Chondrocyte (in vitro differentiated cells): ENCODE measurements at places on chromosomes 5 and 9. TPM values are rescaled to one million over a fixed set of nuclear protein-coding genes. Genes with fewer than 3 reads are reported as not detected.

DNA sequence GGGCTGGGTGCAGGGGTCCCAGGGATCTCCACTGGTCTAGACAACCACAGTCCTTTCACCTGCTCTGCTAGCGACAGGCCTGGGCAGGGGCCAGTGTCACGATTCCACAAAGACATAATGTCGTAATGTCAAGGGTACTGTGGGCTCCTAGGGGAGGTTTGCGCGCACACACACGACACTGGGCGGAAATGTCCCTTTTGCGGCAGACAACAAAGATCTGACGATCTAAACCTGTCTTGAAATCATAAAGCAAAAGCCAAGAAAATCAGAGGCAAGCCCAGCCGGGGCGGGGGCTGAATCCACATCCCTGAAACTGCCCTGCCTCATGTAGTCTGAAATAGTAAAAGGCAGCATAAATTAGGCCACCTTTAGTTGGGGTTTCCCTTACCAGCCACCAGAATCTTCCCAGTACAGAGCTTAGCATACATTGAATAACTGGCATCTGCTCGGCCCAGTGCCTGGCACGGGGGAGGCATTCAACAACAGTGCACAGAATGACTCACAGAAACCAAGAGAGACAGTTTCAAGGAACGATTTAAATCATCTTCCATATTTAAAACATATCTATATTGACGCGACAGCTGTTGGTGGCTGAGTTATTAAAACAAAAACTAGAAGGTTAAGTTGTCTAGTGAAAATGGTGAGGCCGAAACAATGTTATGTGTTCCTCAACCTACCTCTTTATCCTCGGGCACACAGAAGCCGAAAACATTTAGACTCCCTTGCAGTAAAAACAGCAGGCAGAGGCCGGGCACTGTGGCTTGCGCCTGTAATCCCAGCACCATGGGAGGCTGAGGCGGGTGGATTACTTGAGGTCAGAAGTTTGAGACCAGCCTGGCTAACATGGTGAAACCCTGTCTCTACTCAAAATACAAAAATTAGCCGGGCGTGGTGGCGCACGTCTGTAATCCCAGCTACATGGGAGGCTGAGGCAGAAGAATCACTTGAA lies 151.0 kb downstream of the MYO10 start:
- DNase-seq, result no peak
- no peak overlapping the region for H3K4me3 ChIP-seq
- H3K27ac ChIP-seq, result peak overlapping the region; percentile 60
- peaks cover 47% of the 10 kb centered on the region for H3K4me1 ChIP-seq
- peaks cover 18% of the 10 kb centered on the region for H3K36me3 ChIP-seq
- no peaks in the 10 kb centered on the region for H3K27me3 ChIP-seq

LOX gene
- total RNA-seq, result 320 to 615 TPM (median 611 TPM) in 3 replicates

- H3K4me3 ChIP-seq, result no peak overlapping the region
- H3K27ac ChIP-seq, result no peak overlapping the region
- H3K4me1 ChIP-seq, result no peaks in the 10 kb centered on the region
- H3K36me3 ChIP-seq, result no peaks in the 10 kb centered on the region
- no peak for DNase-seq
These were observed 227.2 kb downstream of the MRPS30 start for GRCh38 chr5:45035991-45036390.

PIP5K1B gene
- not detected in 3 replicates for total RNA-seq

GRCh38 chr9:124040935-124041816 lies 29.6 kb downstream of the LHX2 start:
- H3K27ac ChIP-seq, result no peak overlapping the region
- H3K4me1 ChIP-seq, result peaks cover 16% of the 10 kb centered on the region
- no peak for DNase-seq
- H3K27me3 ChIP-seq, result peaks cover 41% of the 10 kb centered on the region
- H3K36me3 ChIP-seq, result peaks cover 3% of the 10 kb centered on the region

NR6A1 gene
- total RNA-seq, result 0.39 to 0.77 TPM (median 0.56 TPM) in 3 replicates

GRCh38 chr5:168106008-168106761 lies 185.3 kb upstream of the WWC1 start:
- no peak for DNase-seq
- no peak overlapping the region for H3K4me3 ChIP-seq
- no peak overlapping the region for H3K27ac ChIP-seq
- H3K4me1 ChIP-seq, result peaks cover 23% of the 10 kb centered on the region
- no peaks in the 10 kb centered on the region for H3K36me3 ChIP-seq

- peak overlapping the region; percentile 73 for H3K27ac ChIP-seq
- no peaks in the 10 kb centered on the region for H3K27me3 ChIP-seq
- no peak for DNase-seq
- peak overlapping the region; percentile 80 for H3K4me3 ChIP-seq
- peaks cover 36% of the 10 kb centered on the region for H3K4me1 ChIP-seq
- no peaks in the 10 kb centered on the region for H3K36me3 ChIP-seq
These were observed 247.7 kb upstream of the ANKRD55 start for GRCh38 chr5:56480705-56481427.

- H3K27ac ChIP-seq, result no peak overlapping the region
- peak; percentile 59 for DNase-seq
- H3K4me1 ChIP-seq, result no peaks in the 10 kb centered on the region
- no peak overlapping the region for H3K4me3 ChIP-seq
- peaks cover 10% of the 10 kb centered on the region for H3K27me3 ChIP-seq
- H3K36me3 ChIP-seq, result no peaks in the 10 kb centered on the region
These were observed 125.3 kb downstream of the PHF2 start for GRCh38 chr9:93701494-93702218.

CANX gene
- total RNA-seq, result 695 to 849 TPM (median 699 TPM) in 3 replicates

- peaks cover 22% of the 10 kb centered on the region for H3K4me1 ChIP-seq
- DNase-seq, result no peak
- H3K4me3 ChIP-seq, result no peak overlapping the region
These were observed 2.9 kb upstream of the LURAP1L start for GRCh38 chr9:12771891-12772290.

DNA sequence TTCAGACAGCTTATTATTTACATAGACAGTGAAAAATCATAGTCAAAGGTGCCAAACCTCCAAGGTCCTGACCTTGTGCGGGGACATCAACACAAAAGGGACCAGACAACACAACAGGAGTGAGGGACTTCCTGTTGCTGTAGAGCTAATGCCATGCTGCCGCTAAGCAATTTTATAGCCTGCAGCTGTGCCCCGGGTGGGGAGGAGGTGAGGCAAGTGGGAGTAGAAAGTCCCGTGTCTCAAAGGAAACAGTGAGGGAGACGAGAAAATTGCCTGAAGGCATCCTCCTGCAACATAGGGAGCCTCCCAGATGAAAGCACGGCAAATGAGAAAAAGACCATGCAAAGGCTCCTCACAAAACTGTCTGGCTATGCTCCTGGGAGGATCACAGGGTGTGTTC lies 58.8 kb downstream of the CAAP1 start:
- peaks cover 4% of the 10 kb centered on the region for H3K4me1 ChIP-seq
- no peak overlapping the region for H3K27ac ChIP-seq
- H3K27me3 ChIP-seq, result no peaks in the 10 kb centered on the region
- no peak overlapping the region for H3K4me3 ChIP-seq

- no peaks in the 10 kb centered on the region for H3K36me3 ChIP-seq
- H3K27ac ChIP-seq, result peak overlapping the region; percentile 71
- peaks cover 40% of the 10 kb centered on the region for H3K4me1 ChIP-seq
These were observed 147.5 kb downstream of the CSNK1G3 start for GRCh38 chr5:123659495-123659894.

PCDH12 gene
- total RNA-seq, result 0.02 TPM in 1 of 3 replicates, not detected in the others

- no peak overlapping the region for H3K27ac ChIP-seq
- peaks cover 80% of the 10 kb centered on the region for H3K4me1 ChIP-seq
- DNase-seq, result no peak
- H3K27me3 ChIP-seq, result no peaks in the 10 kb centered on the region
- peaks cover 2% of the 10 kb centered on the region for H3K36me3 ChIP-seq
- no peak overlapping the region for H3K4me3 ChIP-seq
These were observed 13.9 kb downstream of the TNIP1 start for GRCh38 chr5:151066920-151067319.

DNA sequence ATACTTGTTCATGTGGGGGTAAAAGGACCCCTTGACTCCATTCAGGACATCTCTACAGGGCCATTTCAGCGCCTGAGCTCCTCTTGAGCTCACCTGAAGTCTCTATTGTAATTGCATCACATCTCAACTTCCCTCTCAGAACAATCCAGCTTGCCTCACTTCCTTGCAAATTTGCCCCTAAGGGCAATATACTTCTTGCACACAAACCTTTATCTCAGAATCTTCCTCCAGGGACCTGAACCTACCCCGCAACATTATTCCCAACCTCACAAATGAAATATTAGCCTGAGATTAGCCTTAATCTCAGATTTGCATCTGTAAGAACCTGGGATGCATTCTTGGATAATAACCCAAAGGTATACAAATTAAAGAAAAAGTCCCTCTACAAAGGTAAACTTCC lies 159.2 kb downstream of the DRD1 start:
- no peak overlapping the region for H3K27ac ChIP-seq
- DNase-seq, result no peak
- no peaks in the 10 kb centered on the region for H3K36me3 ChIP-seq
- no peak overlapping the region for H3K4me3 ChIP-seq
- H3K4me1 ChIP-seq, result peaks cover 10% of the 10 kb centered on the region

- no peaks in the 10 kb centered on the region for H3K27me3 ChIP-seq
- no peak overlapping the region for H3K27ac ChIP-seq
- H3K4me1 ChIP-seq, result no peaks in the 10 kb centered on the region
- no peaks in the 10 kb centered on the region for H3K36me3 ChIP-seq
- H3K4me3 ChIP-seq, result no peak overlapping the region
These were observed 9.9 kb upstream of the CD180 start for GRCh38 chr5:67206461-67206860.

PTGDS gene
- 24.2 to 80.4 TPM (median 76.8 TPM) in 3 replicates for total RNA-seq

GRCh38 chr9:1759009-1759408 lies 256.1 kb upstream of the SMARCA2 start:
- DNase-seq, result no peak
- H3K36me3 ChIP-seq, result no peaks in the 10 kb centered on the region
- no peaks in the 10 kb centered on the region for H3K27me3 ChIP-seq
- H3K4me3 ChIP-seq, result no peak overlapping the region

LCN2 gene
- total RNA-seq, result not detected in 3 replicates

DNA sequence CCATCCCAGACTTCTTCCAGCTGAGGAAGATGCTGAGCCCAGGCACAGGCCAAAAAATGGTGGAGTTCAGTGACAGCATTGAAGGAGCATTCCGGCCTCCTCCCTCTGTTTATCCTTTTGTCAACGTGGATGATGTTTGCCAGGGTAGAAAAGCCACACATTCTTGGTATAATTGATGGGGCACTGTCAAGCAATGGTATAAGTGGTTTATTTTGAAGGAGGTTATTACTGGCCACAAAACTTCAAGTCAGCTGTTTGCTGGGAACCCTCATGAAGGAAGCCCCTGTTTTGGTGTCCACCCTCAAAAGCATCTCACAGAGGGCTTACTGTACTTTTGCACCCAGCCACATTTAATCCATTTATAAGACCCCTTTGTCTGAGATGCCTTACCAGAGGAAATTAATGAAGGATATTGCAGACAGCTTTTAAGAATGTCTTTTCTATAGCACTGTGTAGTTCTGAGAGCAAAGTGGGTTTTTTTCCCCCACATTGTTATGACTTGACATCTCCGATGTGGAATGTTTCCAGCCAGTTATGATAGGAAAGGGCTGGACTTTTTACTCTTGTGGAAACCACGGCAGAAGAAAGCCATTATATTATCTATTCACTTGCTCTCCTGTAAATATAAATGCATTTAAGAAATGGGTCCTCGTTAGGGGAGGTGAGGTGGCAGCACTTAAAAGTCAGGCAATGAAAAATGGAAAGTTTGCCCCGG lies 95.5 kb upstream of the SPATA31D4 start:
- H3K27ac ChIP-seq, result no peak overlapping the region
- DNase-seq, result no peak
- H3K27me3 ChIP-seq, result no peaks in the 10 kb centered on the region

DNA sequence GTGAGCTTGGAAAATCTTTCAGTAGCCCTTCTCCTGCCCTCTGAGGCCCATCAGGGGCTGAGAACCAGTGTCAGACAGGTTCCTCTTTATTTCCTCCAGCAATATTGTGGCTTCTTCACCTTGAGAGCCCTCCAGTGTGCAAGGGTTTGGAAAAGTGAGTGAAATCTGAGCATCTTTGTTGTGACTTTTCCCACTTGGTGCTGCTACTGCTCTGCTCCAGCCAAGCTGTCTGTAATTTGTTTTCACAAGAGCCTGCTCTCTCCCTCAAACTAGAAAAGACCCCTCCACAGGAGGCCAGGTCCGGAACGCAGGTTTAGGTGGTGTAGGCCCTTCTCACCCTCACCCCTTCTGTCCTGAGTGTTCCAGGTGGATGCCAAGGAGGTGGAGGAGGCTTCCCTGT lies 57.4 kb upstream of the SPRY4 start:
- no peak for DNase-seq
- H3K27me3 ChIP-seq, result peaks cover 3% of the 10 kb centered on the region
- H3K27ac ChIP-seq, result no peak overlapping the region
- H3K36me3 ChIP-seq, result no peaks in the 10 kb centered on the region

CCDC183 gene
- 0.62 to 1.5 TPM (median 1.4 TPM) in 3 replicates for total RNA-seq

SH3RF2 gene
- 0.33 to 0.42 TPM (median 0.39 TPM) in 3 replicates for total RNA-seq

INSYN2B gene
- total RNA-seq, result 0.12 to 0.22 TPM (median 0.21 TPM) in 3 replicates

DNA sequence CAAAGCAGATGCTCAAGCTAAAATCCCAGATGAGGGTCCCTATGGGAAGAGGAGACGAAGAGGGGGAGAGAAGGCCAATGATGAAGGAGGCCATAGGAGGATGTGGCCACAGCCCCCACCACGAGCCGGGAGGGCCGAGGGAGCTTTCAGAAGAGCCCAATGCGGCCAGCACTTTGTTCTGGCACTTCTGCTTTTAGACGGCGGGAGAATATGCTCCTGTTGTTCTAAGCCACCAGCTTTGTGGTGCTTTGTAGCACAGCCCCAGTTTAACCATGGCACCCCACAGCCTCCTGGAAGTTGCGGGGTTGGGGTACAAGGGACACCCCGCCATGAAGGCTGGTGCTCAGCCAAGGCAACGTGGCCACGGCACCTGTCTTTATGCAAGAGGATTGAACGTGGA lies 33.4 kb downstream of the LPCAT1 start:
- no peak overlapping the region for H3K27ac ChIP-seq
- no peak overlapping the region for H3K4me3 ChIP-seq
- no peak for DNase-seq
- H3K4me1 ChIP-seq, result no peaks in the 10 kb centered on the region

GRCh38 chr9:36037549-36038122 lies 923 bp downstream of the RECK start:
- H3K27ac ChIP-seq, result peak overlapping the region; percentile 93
- peaks cover 51% of the 10 kb centered on the region for H3K4me1 ChIP-seq
- no peaks in the 10 kb centered on the region for H3K36me3 ChIP-seq
- no peak for DNase-seq
- no peaks in the 10 kb centered on the region for H3K27me3 ChIP-seq
- peak overlapping the region; percentile 83 for H3K4me3 ChIP-seq

GRCh38 chr9:110580850-110581249 lies 1.3 kb upstream of the SVEP1 start:
- no peak for DNase-seq
- peaks cover 2% of the 10 kb centered on the region for H3K36me3 ChIP-seq
- peaks cover 4% of the 10 kb centered on the region for H3K27me3 ChIP-seq
- peaks cover 18% of the 10 kb centered on the region for H3K4me1 ChIP-seq

GRCh38 chr5:88889189-88890069 lies 6.4 kb upstream of the MEF2C start:
- H3K27ac ChIP-seq, result peak overlapping the region; percentile 36
- no peak for DNase-seq
- no peaks in the 10 kb centered on the region for H3K27me3 ChIP-seq
- peaks cover 17% of the 10 kb centered on the region for H3K4me1 ChIP-seq
- no peaks in the 10 kb centered on the region for H3K36me3 ChIP-seq

- H3K36me3 ChIP-seq, result no peaks in the 10 kb centered on the region
- peak overlapping the region; percentile 62 for H3K27ac ChIP-seq
- H3K4me1 ChIP-seq, result peaks cover 50% of the 10 kb centered on the region
- H3K4me3 ChIP-seq, result no peak overlapping the region
These were observed 199.9 kb upstream of the CDKN2B start for GRCh38 chr9:22208846-22209585.

GRCh38 chr5:53472720-53473510 lies 7.5 kb upstream of the FST start:
- H3K27ac ChIP-seq, result no peak overlapping the region
- H3K27me3 ChIP-seq, result no peaks in the 10 kb centered on the region
- no peak overlapping the region for H3K4me3 ChIP-seq
- DNase-seq, result no peak
